ENCODE measurements at places on chromosomes 3 and 15.
A peak's percentile ranks its signal among the peaks of the same experiment; 100 is the strongest.

- no peak for DNase-seq
Measured at GRCh38 chr3:128152419-128153155, 694 bp upstream of the EEFSEC start.

GRCh38 chr3:179196098-179196497, 47.9 kb downstream of the PIK3CA start:
- peak; percentile 73 for DNase-seq

GRCh38 chr3:72699631-72700030, 148.6 kb downstream of the SHQ1 start:
- DNase-seq: no peak

DNA sequence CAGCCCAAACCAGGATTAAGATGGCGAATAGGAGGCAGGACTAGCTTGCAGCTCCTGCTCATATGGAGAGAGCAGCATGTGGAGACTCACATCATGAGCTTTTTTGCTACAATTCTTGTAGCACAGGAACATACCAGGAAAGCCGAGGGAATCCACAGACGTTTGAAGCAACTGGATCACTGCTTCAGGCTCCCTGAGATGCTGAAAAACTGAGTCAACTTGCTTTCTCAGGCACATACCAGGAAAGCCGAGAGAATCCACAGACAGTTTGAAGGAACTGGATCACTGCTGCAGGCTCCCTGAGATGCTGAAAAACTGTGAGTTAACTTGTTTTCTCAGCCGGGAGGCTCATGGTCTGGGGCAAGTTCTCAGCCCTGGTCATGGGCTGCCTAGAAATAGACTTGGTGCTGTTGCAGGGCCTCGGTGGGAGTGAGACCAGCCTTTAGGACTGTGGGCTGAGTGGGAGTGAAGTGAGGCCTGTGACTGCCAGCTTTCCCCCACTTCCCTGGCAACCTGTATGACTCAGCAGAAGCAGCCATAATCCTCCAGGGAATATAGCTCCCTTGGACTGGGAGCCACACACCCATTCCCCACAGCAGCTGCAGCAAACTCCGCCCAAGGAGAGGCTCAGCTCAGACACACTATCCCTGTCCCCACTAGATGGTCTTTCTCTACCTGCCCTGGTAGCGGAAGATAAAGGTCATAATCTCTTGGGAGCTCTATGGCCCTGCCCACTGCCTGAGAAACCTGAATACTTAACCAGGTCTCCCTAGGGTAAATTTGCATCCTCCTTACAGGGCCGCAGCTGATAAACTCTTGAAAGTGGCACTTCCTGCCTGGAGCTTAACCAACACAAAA, 51.9 kb upstream of the PFN2 start:
- DNase-seq: peak; percentile 37

- DNase-seq: no peak
Measured at GRCh38 chr3:117400303-117400702, 690.7 kb downstream of the TUSC7 start.

DNA sequence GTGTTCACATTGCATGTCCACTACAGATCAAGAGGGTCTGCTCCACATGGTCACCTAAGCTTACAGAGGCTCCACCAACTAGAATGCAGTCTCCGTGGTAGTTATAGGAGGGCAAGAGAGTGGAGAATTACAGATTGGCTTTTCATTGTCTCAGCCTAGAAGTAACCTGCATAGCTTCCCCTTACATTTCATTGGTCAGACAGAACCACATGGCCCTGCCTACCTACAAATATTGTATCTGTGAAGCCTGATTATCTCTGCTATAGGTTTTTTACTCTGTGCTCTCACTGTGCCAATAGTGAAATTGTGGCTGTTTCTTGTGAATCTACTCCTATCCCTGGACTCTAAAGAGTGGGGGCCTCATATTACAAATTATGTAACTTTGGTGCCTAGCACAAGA, 2.5 kb upstream of the TLNRD1 start:
- no peak for DNase-seq

- no peak for DNase-seq
Measured at GRCh38 chr15:70509282-70509662, 254.1 kb downstream of the UACA start.

DNA sequence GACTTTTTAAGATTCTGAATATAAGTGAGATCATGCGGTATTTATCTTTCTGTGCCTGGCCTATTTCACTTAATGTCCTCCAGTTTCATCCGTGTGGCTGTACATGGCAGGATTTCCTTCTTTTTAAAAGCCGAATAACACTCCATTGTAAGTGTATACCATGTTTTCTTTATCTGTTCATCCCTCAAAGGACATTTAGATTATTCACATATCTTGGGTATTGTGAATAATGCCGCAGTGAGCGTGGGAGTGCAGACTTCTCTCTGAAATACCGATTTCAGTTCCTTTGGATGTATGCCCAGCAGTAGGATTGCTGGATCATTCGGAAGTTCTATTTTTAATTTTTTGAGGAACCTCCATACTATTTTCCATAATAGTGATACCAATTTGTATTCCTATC, 136.1 kb downstream of the APBA2 start:
- no peak for DNase-seq

GRCh38 chr3:110456001-110456400, 615.6 kb upstream of the NECTIN3 start:
- no peak for DNase-seq

DNA sequence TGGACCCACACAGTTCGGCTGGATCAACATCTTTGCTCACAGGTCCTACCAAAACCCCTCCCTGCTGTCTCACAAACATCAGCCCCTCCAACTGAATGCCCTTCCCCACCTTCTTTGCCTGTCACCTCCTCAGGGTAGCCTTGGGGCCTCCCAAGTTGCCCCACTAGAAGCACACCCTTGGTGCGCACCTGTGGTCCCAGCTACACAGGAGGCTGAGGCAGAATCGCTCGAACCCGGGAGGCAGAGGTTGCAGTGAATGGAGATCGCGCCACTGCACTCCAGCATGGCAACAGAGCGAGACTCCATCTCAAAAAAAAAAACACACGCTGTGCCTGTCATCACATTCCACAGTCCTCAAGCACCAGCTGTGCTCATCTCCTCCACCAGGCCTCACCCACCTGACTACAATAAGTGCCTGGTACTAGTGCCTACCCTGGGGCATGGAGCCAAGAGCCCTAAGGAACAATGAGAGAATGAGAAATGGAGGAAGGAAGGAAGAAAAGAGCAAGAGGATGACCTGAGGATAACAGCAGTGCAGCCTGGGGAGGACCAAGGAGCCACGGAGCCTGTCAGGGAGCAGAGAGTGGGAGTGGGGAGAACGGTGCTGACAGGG, 26.0 kb downstream of the RPN1 start:
- DNase-seq: no peak

DNA sequence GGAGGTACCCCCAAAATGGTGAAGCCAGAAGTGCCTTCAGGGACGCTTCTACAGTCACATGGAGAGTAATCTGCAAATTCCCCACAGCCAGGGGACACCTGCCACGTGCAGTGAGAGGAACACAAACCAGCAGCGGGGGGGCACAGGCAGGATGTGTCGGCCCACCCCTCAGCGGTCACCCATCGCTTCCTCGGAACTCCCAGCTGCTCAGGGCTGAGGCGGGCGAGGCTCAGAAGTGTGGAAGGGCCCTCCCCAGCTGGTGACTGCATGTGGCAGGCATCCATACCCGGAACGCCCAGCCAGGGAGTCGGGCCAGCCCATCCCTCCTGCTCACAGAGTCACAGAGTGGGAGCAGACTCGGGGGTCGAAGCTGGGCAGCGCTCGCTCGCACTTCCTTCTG, 63.7 kb downstream of the SLC12A8 start:
- DNase-seq: peak; percentile 65

DNA sequence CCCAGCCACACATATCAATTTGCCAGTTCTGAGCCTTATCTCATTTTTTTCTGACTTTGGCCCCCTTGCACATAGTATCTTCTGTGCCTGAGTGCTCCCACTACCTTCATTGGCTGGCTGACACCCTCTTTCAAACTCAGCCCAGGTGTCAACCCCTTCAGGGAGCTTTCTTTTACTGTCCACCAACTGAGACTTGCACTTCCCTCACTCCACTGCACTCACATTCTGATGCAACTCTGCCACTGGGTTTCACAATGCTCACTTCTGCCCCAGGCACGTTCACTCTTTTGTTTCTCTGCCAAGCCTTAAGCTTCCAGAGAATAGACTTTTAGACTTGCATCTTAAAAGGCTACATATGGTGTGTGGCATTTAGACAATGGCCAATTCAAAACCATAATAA, 101.5 kb upstream of the CBLB start:
- DNase-seq: peak; percentile 80

DNA sequence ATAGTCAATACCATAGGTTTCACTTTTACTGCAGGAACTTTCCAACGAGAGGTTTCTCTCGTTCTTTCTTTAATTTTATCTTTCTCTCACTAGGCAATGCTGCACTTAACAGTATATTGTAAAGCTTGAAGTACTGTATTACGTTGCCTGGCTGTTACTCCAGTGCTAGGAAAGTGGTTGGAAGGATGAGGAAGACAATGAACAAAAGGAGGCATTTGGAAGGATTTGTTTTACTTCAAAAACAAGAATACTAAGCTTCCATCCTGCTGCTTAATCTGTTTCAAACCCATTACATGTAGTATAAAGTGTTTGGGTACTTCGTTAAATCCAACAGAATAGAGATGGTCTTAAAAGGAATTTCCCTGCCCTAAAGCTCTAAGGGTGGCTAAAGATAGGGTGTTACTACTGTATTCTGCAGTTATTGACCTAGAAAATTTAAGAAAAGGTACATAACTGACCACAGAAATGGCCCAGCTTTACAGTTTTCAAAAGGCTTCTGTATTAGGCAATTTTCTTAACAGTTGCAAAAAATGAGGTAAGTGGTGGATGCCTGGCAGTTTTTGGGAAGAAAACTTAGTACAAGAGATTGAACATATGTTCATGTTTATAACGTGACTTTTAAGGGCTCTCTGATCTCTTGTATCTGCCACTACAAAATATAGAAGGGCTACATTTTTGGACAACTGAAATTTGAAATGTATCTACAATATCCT, 785 bp upstream of the IFT57 start:
- no peak for DNase-seq

- DNase-seq: peak; percentile 66
Measured at GRCh38 chr3:104947943-104948342, 418.8 kb upstream of the ALCAM start.

DNA sequence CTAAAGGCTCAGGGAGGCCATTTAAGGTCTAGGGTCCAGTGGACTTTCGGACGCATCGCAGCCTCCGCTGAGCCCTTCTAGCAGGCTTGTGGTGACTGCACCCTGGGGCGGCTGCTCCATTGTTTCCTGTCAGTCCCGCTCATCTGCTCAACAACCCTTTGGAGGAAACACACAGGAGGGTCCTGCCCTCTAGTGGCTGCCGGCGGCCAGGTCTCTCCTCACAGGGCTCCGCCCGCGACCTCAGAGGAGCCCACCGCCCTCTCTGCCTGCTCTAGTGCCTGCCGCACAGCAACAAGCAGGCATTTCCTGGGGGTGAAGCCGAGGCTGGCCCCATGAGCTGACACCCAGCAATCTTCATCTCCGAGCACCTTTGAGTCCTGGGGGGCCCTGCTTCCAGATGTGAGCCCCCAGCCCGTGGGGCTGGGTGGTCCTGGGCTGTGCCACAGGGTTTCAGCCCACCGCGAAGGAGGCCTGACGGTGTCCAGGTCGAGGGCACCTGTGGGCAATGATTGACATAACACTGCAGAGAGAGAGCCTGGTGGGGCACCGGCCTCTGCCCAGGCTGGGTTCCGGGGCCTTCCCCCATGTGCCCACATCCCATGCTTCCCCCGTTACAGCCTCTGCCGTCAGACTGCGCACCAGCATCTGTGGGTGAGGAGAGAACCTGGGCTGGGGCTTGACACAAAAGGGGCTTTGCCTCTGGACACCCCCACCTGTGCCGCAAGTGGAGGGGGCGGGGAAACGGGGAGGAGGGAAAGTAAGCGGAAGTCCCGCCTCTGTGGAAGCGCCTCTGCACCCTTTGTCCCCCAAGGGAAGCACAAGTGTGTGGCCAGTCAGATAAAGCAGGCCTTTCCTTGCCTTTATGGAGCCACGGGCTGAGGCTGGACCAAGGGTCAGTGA, 27.0 kb upstream of the SFMBT1 start:
- DNase-seq: peak; percentile 69

DNA sequence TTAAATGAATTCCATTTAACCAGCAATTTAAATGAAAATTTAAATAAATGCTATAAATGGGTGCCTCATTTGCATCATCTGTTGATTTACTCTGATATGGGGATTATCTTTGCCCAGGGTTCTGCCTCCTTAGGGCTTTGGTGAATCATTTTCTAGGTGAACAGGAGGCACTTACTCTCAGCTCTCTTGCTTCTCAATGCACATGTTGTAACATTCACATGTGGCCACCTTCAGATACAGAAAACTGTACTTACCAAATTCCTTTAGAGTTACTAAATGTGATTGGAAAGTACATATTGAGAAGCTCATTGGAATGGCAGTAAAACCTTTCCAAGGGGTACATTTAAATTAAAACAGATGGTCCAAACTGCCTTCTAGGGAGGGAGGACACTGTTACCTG, 20.8 kb downstream of the GADL1 start:
- DNase-seq: peak; percentile 55

DNA sequence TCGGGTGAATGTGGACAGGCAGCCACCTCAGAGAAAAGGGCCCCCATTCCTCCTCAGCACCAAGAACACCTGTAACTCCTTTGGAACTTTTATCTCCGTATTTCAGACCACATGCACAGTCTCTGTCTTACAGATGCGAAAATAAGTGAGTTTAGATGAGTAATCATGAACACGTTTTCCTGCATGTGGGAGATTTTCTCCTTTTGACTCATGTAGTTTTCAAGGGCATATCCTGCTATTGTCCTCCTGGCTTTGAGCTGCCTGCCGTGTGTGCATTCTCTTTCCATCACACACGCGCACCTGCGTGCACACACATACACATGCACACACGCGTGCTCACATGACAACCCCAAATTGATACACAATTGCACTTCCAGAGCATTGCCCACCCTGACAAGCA, 239.2 kb downstream of the GABRG3 start:
- DNase-seq: peak; percentile 55

DNA sequence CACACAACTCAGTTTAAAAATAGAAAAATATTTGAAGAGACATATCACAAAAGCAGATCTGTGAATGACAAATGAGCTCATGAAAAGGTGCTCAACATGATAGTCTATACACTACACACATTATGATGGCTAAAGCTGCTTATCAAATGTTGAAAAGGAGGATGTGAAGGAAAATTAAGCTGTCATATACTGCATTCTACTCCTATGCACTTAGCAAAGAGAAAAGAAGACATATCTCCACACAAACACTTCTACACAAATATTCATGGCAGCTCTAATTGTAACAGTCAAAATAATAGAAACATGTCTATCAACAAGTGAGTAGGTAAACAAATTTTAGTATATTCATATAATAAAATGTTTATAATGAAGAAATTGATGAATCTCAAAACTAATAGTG, 540.5 kb downstream of the PLOD2 start:
- no peak for DNase-seq

DNA sequence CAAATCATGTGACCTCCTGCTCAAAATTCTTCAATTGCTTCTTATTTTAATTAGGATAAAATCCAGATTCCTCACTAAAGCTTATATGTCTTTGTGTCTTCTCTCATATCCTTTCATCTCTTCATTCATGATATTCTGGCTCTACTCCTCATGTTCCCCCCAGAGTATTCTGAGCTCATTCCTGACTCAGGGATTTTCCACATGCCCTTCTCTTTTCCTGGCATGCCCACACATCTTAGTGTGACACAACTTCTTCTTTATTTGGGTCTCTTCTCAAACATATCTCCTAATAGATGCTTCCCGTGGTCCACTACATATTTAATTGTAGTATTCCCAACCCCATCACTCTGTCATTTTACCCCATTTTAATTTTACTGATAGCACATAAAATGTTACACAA, 15.2 kb upstream of the MBNL1 start:
- no peak for DNase-seq
